ENCODE measurements at places on chromosomes 2 and 18. TPM values are rescaled to one million over a fixed set of nuclear protein-coding genes. Genes with fewer than 3 reads are reported as not detected.

Gene HOXD9
- not detected for total RNA-seq

Gene CXCR2
- 0.48 TPM for total RNA-seq

Gene SLC11A1
- 1.4 TPM for total RNA-seq

Gene TMEM37
- total RNA-seq: 0.72 TPM

Gene TRPM8
- not detected for total RNA-seq

Gene IHH
- total RNA-seq: not detected

Gene BOLL
- total RNA-seq: not detected

Gene CIB4
- not detected for total RNA-seq

Gene FBXO48
- 0.24 TPM for total RNA-seq

Gene NR4A2
- 0.43 TPM for total RNA-seq

Gene PPIL3
- total RNA-seq: 38.4 TPM

Gene MDH1B
- total RNA-seq: 0.48 TPM

Gene EPG5
- 13.6 TPM for total RNA-seq

Gene TWSG1
- 50.1 TPM for total RNA-seq

Gene MYO3B
- 0.85 TPM for total RNA-seq

Gene NCKAP5
- 0.43 TPM for total RNA-seq

Gene GALNT14
- 12.8 TPM for total RNA-seq

Gene ANKRD30B
- not detected for total RNA-seq

Gene LHCGR
- total RNA-seq: not detected

Gene PPM1B
- total RNA-seq: 17.8 TPM

Gene SCN9A
- total RNA-seq: 2.4 TPM

Gene TWIST2
- total RNA-seq: 8.5 TPM

Gene SERPINB4
- total RNA-seq: 10.8 TPM

Gene MAP3K19
- not detected for total RNA-seq

Gene CMPK2
- 1.4 TPM for total RNA-seq

Gene LGALSL
- total RNA-seq: 14.0 TPM

Gene TPO
- total RNA-seq: not detected

Gene FIGN
- total RNA-seq: 0.64 TPM

Gene NT5C1B
- not detected for total RNA-seq

Gene C2orf72
- 0.24 TPM for total RNA-seq

Gene DHRS9
- total RNA-seq: 0.72 TPM

Gene ERFE
- total RNA-seq: 2.3 TPM

Measured in tracheal epithelial cell (primary cell).